ENCODE measurements at places on chromosomes 11 and 22.
A peak's percentile ranks its signal among the peaks of the same experiment; 100 is the strongest.

DNA sequence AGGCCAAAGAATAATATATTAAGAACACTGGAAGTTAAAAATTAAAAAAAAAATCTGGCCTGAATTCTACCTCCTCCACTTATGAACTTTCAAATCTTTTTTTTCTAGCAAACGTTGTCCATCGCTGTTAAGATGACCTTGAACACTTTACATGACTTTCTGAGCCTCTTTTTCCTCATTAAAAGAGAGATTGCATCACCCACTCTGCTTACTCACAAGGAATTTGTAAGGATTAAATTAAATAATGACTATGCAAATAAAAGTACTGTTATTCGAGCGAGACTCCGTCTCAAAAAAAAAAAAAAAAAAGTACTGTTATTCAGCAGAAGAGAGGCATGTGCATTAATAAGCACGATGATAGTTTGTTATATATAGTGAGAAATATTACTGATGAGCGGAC is 285.1 kb upstream of the CCDC90B start:
- ATAC-seq: peak; percentile 32

GRCh38 chr11:108729227-108729871 is 64.5 kb downstream of the DDX10 start:
- ATAC-seq: no peak

DNA sequence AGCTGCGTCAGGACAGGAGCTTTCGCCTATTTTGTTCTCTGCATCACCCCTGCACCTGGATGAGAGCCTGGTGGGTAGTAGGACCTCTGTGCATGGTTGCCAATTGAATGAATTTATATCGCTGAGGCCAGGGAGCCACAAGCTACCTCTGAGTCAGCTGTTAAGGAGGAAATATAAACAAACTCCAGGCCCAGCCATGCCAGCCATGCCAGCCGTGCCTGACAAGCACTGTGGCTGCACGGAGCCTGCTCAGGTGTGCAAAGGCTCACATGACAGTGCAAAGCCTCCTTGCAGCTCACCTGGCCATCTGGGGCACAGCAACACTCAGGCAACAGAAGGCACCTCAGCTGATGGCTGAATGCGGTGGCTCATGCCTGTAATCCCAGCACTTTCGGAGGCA is 33.7 kb upstream of the LINC01488 start:
- peak; percentile 22 for ATAC-seq

DNA sequence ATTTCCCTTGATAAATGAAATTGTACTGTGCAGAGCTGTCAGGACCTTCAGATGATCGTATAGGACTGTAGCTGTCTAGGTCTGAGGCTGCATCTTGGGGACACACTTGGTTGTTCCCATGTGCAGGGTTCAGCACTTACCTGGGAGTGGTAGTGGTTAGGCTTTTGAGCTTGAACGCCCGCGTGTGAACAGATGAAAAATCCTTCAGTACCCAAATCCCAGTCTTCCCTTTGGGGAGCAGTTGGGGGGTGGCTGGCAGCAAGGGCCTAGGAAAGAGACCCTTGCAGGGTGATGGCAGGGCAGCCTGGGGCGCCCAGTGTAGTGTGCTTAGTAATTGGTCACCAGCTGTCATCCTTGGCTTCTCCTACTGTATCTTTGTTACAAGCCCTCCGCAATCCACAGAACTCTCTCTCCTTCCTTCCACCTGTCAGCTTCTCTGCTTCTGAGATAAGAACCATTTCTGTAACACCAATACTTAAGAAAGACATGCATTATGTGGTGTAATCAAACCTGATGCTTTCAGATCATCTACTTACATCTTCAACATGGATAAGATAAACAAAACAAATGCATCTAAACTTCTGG is 64.6 kb downstream of the MORC2 start:
- no peak for ATAC-seq

- no peak for ATAC-seq
Measured at GRCh38 chr11:41003339-41004282, 455.8 kb downstream of the LRRC4C start.

DNA sequence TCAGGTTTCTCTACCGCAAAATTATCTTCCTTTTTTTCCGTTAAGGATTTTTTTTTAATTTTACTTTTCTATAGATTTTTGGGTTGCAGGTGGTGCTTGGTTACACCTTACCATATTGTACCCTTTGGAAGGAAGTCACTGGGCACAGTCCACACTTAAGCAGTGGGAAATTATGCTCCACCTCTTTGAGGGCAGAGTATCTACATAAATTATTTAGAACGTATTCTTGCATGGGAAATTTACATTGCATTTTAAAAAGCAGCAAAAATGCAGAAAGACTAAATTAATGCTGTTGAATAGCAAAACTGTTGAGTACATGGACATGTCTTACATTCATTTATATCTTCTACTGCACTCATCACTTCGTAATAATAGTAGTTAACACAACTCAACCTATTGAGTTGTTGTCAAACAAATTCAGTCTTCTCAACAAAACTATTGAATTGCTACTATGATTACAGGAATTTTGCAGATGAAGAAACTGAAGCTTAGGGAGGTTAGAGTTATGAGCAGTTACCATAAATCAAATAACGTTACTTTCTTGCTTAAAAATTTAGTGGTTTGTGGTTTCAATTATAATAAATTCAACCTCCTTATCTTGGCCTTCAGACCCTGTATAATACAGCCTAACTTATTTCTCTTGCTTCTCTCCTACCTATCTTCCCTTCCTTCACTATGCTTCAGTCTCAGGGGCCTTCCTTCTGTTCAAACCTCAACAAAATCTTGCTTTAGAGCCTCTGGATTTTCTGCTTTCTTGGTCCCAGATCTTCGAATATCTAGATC is 97.4 kb upstream of the ARHGAP20 start:
- ATAC-seq: no peak

GRCh38 chr11:10695833-10696232 is 2.3 kb upstream of the IRAG1 start:
- ATAC-seq: no peak

- peak; percentile 75 for ATAC-seq
Measured at GRCh38 chr11:76615950-76616349, 54.6 kb downstream of the LRRC32 start.

Data from esophagus mucosa (tissue), 1 donor.